ENCODE measurements at places on chromosomes 4 and X. TPM values are rescaled to one million over a fixed set of nuclear protein-coding genes. Genes with fewer than 3 reads are reported as not detected.

The USP9X gene
- 47.3 TPM for total RNA-seq

The FRYL gene
- total RNA-seq = 84.0 TPM

The OTUD6A gene
- not detected for total RNA-seq

The SPANXC gene
- total RNA-seq = not detected

The HPRT1 gene
- total RNA-seq = 75.0 TPM

The CHRDL1 gene
- not detected for total RNA-seq

Measured in T-helper 1 cell treated with Interleukin-12 subunit alpha and Interleukin-12 subunit beta and Interleukin-4 antibody, amounts not matched to agents 30 ng/mL and 1 ng/mL, for 36 hours (primary cell).